Panc1 (cell line): ENCODE measurements at places on chromosomes 11 and 22.

DNA sequence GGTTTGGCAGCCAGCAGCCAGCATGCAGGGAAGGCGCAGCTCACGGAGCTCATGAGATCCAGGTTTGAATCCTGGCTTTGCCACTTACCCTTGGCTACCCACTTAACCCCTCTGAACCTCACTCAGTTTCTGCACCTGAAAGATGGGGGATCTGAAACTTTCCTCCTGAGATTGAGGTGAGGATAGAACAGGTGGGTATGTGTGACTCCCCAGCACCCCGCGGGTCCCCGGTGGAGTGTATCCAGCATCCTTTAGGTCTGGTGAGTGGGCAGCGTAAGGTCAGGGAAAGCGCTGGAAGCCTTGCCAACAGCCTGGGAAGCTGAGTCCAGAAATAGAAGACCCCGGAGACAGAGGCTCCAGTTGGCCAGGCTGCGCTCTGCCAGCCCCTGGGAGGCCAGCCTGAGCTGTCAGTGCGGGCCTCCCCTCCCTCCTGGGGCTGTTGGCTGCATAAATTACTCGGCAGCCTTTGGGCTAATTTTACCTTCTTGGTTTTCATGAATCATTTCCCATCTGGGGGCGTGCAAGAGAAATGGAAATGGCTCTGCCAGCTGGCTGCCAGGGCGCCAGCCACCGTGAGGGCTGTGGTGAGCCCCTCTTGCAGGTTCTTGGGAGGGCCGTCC is 17.6 kb downstream of the PRDM11 start:
- H3K4me3 ChIP-seq = no peak overlapping the region
- H3K36me3 ChIP-seq = no peaks in the 10 kb centered on the region
- H3K27ac ChIP-seq = no peak overlapping the region
- peaks cover 3% of the 10 kb centered on the region; the same call in 1 of the 2 replicates for H3K4me1 ChIP-seq

DNA sequence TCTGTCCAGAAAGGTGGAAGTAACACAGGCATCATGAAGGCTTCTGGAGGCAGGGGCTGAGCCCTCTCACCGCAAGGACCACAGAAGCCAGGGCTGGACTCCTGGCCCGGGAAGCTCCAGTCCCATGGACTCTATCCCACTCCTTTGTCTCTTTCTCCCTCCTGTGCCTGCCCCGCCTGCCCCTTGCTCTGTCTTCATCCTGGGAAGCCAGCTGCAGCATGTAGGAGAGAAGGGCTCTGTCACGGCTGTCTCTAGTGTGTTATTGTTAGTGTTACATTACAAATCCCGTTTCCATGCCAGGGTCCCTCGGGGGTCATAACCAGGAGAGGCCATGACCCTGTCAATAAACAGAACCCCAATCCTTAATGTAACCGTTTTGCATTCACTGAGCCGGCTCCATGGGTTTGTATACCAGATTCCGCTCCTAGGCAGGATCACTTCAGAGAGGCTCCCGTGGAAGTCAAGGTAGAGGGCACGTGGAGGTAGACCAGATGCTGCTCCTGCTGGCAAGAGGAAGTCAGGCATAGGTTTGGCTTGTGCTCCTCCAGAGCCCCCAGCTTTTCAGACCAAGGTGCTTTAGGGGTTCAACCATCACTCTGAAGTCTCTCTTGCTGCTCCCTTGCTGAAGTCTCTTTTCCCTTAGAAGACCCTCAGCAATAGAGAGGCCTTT is 293.2 kb downstream of the ETS1 start:
- H3K27me3 ChIP-seq = no peaks in the 10 kb centered on the region
- no peaks in the 10 kb centered on the region for H3K36me3 ChIP-seq
- H3K4me3 ChIP-seq = no peak overlapping the region
- H3K27ac ChIP-seq = no peak overlapping the region

- DNase-seq = no peak
- H3K36me3 ChIP-seq = no peaks in the 10 kb centered on the region
- H3K4me1 ChIP-seq = no peaks in the 10 kb centered on the region
- no peak overlapping the region for H3K27ac ChIP-seq
These were observed 660.8 kb downstream of the TBC1D22A start for GRCh38 chr22:47423266-47423665.

DNA sequence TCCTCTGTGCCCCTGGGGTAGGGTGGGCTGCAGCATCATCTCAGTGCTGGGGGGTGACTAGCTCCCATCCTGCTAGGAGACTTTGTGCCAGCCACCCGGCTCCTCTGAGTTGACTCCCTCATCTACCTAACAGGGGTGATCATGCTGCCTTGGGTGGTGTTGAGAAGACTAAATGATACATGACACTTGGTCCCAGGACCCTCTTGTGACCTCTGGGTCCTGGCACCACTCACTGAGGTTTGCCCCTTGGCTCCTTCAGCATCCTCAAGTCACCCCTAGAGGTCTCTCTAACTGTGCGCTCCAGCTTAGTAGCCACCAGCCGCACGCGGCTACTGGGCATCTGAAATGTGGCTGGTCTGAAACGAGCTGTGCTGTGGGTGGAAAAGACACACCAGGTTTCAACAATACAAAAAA is 72.1 kb downstream of the LRRC32 start:
- H3K4me1 ChIP-seq = no peaks in the 10 kb centered on the region; the same call in 1 of the 2 replicates
- no peak overlapping the region for H3K4me3 ChIP-seq
- DNase-seq = peak; percentile 24
- H3K36me3 ChIP-seq = no peaks in the 10 kb centered on the region
- H3K27me3 ChIP-seq = no peaks in the 10 kb centered on the region

DNA sequence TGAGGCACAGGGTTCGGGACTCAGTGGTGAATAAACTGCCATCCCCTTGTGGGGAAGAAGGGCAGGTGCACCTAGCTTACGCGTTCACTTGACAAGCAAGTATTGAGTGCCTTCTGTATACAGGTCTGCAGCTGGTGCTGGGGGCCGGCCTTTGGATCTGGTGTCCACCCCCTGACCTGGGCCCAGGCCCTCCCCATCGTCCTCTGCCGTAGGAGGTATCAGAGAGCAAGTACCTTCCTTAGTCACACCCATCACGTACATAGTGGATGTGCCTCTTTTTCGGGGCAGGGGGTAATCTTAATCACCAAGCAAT is 53.3 kb downstream of the SMIM38 start:
- H3K36me3 ChIP-seq = no peaks in the 10 kb centered on the region
- no peaks in the 10 kb centered on the region; the same call in 1 of the 2 replicates for H3K4me1 ChIP-seq
- no peak overlapping the region for H3K27ac ChIP-seq
- no peak overlapping the region for H3K4me3 ChIP-seq

DNA sequence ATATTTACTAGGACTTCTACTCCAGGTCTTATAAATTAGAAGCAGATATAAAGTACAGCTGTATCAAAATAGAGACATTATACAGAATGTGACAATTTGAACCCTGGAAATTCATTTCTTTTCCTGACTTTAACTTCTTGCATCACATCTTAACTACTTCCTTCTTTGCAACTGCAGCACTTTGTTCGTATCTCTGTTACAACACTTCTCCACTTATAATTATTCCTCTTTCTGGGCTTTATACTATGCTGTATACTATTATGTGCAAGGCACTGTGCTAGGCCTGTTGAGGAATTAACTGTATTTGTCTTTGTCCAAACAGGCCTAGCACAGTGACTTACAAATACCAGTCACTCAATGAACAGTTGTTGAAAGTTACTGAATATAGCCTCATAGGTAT is 1.8 kb upstream of the SLC36A4 start:
- H3K4me3 ChIP-seq = no peak overlapping the region
- DNase-seq = no peak
- no peaks in the 10 kb centered on the region for H3K36me3 ChIP-seq
- H3K27ac ChIP-seq = no peak overlapping the region
- H3K4me1 ChIP-seq = peaks cover 10% of the 10 kb centered on the region
- H3K27me3 ChIP-seq = peaks cover 14% of the 10 kb centered on the region

DNA sequence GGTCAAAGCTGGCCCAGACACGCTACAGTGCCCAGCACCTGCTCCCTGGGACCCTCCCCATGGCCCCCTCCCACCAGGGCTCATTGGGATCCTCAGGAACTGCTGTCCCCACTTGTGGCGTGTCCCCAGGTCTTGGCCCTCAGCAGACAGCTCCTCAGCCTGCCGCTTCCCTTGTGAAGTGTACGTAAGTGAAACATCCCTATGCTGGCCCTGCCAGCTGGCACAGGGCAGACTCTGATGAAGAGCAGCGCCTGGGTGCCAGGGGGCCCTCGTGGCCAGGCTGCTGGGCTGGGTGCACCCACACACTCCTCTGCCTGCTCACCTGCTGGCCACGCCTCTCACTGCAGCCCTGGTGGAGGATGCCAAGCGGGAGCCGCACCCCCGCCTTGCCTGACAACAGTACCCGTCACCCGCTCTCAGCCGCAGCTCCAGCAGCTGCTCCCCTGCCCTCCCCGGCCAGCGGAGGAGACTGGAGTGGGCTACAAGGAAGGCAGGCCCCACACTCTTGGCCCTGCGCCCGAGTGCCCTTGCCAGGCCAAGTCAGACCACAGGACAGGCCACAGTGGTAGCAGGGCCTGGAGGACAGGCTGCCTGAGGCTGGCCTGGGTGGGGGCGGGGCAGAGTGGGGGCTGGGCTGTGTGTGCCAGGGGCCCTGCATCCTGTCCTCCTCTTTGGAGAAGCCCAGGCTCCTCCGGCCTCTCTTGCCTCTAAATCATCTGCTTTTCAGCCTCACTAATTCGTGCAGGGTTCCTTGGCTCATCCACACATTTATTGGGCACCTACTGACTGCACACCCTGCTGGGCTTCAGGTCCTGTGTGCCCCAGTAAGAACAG is 39.5 kb downstream of the IGF2 start:
- H3K4me1 ChIP-seq = peaks cover 8% of the 10 kb centered on the region
- H3K27me3 ChIP-seq = no peaks in the 10 kb centered on the region
- H3K36me3 ChIP-seq = no peaks in the 10 kb centered on the region
- no peak overlapping the region for H3K27ac ChIP-seq
- no peak for DNase-seq

GRCh38 chr11:111603611-111604130 is 1.4 kb downstream of the SIK2 start:
- no peaks in the 10 kb centered on the region for H3K36me3 ChIP-seq
- peak overlapping the region; percentile 41 for H3K27ac ChIP-seq
- peaks cover 25% of the 10 kb centered on the region for H3K4me1 ChIP-seq
- H3K4me3 ChIP-seq = peak overlapping the region; percentile 64
- no peak for DNase-seq

- H3K36me3 ChIP-seq = no peaks in the 10 kb centered on the region
- H3K4me1 ChIP-seq = peaks cover 2% of the 10 kb centered on the region; the same call in 1 of the 2 replicates
- H3K4me3 ChIP-seq = no peak overlapping the region
- H3K27ac ChIP-seq = no peak overlapping the region
- H3K27me3 ChIP-seq = no peaks in the 10 kb centered on the region
These were observed 68.1 kb downstream of the MCHR1 start for GRCh38 chr22:40747361-40747760.

DNA sequence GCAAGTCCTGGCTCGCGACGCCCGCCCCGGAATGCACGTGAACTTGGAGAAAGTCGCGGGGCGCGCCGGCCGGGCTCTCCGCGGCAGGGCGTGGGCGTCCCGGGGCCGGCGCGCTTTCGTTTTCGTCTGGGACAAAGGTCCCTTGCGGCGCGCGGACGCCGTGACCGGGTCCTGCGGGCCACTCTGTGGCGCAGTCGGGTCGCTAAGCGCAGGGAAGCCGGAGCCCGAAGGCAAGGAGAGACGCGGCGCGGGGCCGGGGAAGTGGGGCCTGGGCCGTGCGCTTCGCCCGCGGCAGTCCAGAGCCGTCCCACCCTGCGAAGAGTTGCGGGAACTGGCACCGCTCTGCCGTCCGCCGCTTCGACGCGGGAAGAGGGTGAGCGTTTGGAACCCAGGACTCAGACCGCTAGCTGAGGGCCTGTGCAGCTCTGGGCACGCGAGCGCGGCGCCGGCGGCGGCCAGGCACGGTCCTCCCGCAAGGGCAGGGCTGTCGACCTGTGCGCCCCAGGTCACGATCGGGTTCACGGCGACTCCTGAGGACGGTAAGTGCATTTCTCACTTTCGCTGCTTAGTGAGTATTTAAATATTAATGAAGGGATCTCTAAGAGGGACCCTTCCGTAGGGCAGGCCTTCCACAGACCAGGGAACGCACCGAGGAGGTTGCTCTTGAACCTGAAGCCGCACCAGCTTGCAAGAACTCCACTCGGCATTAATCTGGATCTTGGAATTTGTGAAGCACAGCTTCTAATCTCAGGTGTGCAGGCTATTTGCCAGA is 78.0 kb upstream of the PPARA start:
- peaks cover 9% of the 10 kb centered on the region for H3K36me3 ChIP-seq
- peak overlapping the region; percentile 99 for H3K27ac ChIP-seq
- no peaks in the 10 kb centered on the region for H3K27me3 ChIP-seq
- peaks cover 16% of the 10 kb centered on the region for H3K4me1 ChIP-seq
- DNase-seq = no peak

GRCh38 chr11:80239217-80239616 is 798.4 kb upstream of the TENM4 start:
- H3K36me3 ChIP-seq = no peaks in the 10 kb centered on the region
- DNase-seq = no peak
- no peaks in the 10 kb centered on the region for H3K4me1 ChIP-seq

DNA sequence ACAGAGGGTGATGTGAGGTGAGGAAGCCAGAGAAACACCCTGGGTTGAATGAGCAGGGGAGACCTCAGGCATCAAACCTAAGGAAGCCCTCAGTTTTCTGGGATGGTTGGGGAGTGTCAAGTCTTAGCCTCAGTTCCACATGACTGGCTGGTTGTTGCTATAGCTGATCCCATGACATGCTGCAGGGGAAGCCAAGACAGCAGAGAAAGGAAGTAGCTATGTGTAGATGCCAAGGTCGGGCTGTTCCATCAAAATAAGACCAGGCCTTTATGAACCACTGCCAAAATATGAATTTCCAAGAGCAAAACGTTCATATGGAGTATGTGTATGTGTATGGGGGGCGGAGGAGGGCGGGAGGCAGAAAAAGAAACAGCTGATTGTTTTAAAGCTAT is 11.6 kb downstream of the CD59 start:
- H3K27me3 ChIP-seq = no peaks in the 10 kb centered on the region
- peaks cover 50% of the 10 kb centered on the region for H3K4me1 ChIP-seq
- no peak overlapping the region for H3K4me3 ChIP-seq
- H3K36me3 ChIP-seq = peaks cover 6% of the 10 kb centered on the region; the same call in 1 of the 2 replicates
- DNase-seq = no peak

GRCh38 chr11:73001615-73002014 is 140.5 kb downstream of the FCHSD2 start:
- DNase-seq = no peak
- H3K27me3 ChIP-seq = no peaks in the 10 kb centered on the region
- no peak overlapping the region for H3K27ac ChIP-seq
- no peaks in the 10 kb centered on the region for H3K4me1 ChIP-seq
- H3K4me3 ChIP-seq = no peak overlapping the region
- no peaks in the 10 kb centered on the region for H3K36me3 ChIP-seq

DNA sequence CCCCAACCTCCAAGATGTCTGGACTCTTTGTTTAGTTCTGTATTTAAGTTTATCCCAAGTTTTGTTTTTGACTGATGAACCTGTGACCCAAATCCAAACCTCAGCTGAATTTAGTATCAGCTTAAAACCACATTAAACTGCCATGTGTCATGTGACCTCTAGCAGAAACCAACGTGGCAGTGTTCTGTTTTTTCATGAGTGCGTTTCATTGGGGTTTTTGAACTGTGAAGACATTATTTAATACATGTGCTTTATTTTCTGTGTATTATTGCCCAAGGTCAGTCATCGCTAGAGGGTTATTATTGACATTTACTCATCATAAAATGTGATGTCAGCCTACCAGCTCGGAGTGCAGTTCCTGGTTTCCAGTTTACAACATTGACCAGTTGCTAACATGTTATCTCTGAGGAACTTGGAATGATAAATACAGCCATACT is 1.8 kb downstream of the TLCD5 start:
- H3K4me3 ChIP-seq = peak overlapping the region; percentile 70
- peaks cover 17% of the 10 kb centered on the region for H3K36me3 ChIP-seq
- DNase-seq = no peak
- H3K4me1 ChIP-seq = peaks cover 52% of the 10 kb centered on the region
